ENCODE measurements at places on chromosomes 4 and X. TPM values are rescaled to one million over a fixed set of nuclear protein-coding genes. Genes with fewer than 3 reads are reported as not detected.

DNA sequence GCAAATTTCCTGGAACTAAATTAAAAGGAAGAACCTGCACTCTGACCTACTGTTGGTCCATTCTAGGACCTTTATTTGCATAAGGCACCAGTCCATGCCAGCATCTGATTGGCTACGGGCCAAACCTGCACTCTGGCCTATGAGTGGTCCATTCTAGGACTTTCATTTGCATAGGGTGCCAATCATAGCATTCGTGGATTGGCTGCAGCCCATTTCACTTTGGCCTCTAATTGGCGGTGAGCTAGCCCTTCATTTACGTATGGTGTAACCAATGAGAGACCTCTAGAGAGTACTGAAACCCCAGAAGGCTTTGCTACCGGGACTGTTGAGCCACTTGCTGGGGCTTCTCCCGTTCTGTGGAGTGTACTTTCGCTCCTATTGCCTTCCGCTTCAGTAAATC lies 6.1 kb upstream of the RNF175 start:
- DNase-seq = no peak

DNA sequence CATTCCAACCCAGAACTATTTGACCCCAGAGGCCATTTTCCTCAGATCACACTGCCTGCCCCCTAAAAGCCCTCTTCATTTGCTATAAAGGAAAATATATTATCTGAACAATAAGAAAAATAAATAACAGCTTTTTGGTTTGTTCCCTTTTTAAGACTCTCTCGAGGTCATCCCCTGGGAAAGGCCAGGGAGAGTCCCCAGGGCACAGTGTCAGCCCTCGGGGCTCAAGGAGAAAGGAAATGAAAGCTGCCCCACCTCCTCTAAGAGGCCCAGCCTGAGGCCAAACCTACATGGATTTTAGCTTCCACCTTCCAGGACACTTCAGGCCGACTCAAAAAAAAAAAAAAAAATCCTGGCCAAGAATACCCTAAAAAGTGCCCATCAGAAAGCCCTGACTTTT lies 97.6 kb downstream of the SH3KBP1 start:
- DNase-seq = no peak

- DNase-seq = no peak
These were observed 1424.9 kb upstream of the PCDH7 start for GRCh38 chr4:29295280-29295679.

The MAGEA1 gene
- not detected for total RNA-seq

GRCh38 chr4:148273501-148273986 lies 168.7 kb downstream of the NR3C2 start:
- DNase-seq = no peak

GRCh38 chrX:17713288-17713687 lies 24.0 kb upstream of the SCML1 start:
- no peak for DNase-seq

The POU3F4 gene
- total RNA-seq = not detected

The GLOD5 gene
- total RNA-seq = 9.9 TPM
